Endothelial cell (in vitro differentiated cells): ENCODE measurements at places on chromosomes 2 and 18.

- DNase-seq: no peak
These were observed 2.1 kb downstream of the FAM178B start for GRCh38 chr2:96984300-96984699.

GRCh38 chr2:145909175-145909755 is 1389.3 kb upstream of the ZEB2 start:
- no peak for DNase-seq

- DNase-seq: no peak
These were observed 93.9 kb downstream of the ZNF804A start for GRCh38 chr2:184692141-184692734.

GRCh38 chr18:41071826-41072225 is 883.2 kb upstream of the PIK3C3 start:
- DNase-seq: no peak

GRCh38 chr18:69968039-69968438 is 20.4 kb upstream of the CD226 start:
- no peak for DNase-seq

DNA sequence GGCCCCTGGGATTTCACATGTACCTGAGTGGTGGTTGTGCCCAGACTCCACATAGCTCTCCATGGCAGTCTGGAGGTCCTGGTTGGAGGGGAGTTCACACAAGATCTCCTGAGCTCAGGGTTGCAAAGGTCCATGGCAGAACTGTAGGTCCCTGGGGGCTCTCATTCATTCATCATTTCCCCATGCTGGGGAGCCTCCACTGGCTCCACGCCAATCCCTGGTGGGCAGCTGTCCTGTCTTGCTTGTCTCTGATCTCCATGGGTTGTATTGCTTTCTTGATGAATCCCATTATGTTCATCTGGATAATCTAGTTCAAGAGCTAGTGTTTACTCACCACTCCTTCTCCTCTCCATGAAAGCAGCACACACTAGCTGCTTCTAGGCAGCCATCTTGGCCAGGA is 42.4 kb downstream of the ZSWIM2 start:
- DNase-seq: no peak
